ENCODE measurements at places on chromosomes 11 and 22.

DNA sequence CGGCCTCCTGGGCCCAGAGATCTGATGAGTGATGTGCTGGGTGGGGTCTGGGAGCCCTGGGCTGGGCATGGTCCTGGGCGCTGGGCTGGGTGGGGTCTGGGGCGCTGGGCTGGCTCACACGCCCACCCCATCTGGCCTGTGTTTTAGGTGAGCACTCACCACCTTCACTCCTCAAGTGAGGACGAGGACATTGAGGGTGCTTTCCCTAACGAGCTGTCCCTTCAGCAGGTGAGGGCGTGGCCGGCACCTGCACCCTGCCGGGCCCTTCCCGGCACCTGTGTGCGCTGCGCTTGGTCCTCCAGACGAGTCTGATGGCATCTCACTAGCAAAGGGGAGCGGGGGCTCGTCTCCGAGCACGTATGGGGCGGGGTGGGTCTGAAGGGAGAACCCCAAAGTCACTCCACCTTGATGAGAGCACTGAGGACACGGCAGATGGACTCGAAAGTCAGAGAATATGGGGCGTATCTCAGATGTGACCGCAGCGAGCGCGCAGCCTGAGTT lies 37.9 kb downstream of the SBF1 start:
- DNase-seq, result no peak

DNA sequence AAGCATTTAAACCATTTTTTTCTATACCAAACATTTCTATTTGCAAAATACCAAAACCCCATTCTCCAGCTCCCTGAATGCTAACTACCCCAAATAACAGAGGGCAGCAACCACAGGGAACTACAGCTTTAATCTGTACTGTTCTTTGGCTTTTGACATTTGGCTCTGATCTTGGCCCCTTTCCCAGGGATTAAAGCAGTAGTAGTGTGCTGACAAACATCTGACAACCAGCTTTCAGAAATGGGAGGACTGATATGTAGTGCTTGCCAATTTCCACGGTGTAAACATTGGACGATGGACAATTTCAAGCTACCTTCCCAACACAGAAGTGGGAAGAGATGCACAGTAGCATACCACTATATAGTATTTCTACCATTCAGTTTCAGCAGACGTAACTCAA lies 88.4 kb upstream of the TEAD1 start:
- no peak for DNase-seq

GRCh38 chr11:75946531-75947530 lies 131.8 kb downstream of the UVRAG start:
- DNase-seq, result no peak

DNA sequence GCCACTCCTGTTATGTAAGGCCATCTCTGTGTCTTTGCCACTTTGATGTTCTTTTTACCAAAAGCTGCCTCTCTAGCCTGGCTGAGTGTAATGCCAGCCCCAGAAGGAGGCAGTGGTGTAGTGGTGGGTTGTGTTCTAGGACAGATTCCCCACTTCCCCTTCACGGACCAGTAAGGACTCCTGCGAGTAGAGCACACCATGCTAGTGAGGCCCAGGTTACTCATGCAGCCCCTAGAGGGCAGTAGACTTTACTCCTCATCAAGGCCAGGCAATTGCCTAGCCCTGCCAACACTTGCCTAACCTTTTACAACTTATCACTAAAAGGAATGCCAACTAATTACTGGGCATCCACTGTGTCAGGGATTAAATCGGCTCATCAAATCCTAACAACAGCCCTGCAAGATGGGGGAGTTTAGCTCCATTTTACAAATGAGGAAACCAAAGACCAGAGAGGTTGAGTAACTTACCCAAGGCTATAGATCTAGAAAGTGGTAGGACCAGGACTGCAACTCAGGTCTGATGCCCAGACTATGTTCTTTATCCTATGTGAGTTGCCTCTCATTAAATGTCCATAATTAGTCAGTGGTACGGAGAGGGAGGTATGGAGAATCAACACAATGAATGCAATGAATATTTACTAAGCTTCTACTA lies 75.3 kb downstream of the APIP start:
- DNase-seq, result no peak

DNA sequence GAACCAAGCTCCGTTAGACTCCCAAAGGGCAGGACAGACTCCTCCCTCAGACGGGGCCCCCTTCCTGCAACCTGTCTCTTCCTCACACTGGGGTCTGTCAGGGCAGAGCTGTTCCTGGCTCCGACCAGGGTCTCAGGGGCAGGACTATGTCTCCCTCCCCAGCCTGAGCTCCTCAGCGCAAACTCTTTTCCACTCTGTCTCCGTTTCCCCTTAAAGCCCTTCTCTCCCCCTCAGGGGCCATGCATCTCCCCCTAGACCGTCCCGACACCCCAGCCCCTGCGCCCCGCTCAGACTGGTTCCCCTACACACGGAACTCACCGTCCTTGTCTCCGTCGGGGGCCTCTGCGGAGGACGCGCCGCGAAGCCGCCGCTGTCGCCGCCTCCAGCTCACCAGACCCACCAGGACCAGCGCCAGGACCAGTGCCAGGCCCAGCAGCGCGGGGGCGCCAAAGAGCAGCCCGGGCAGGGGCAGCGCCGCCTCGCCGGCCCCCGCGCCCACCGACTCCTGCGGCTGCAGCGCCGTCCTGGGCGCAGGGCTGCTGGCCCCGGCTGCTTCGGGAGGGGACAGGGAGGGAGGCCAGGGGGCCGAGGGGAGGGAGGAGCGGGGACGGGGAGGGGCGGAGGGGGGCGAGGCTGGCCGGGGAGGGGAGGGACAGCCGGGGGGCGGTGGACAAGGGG lies 684 bp downstream of the TNFRSF13C start:
- DNase-seq, result peak; percentile 52

DNA sequence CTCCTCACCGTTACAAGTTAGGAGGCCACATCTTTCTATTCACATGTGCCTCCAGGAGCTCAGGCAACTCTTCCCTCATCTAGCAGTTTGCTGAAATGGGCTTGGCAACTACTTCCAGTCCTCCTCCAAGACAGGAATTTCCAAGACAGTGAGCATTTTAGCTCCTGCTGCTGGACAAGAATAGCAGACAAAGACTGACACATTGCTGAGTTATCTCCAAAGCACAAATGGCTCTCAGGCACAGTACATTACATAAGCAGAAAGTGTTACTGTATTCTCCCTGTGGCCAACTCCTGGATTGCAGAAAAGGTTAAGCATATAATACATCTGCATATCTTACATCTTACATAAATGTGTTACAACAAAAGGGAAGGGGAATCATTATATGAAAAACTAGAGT lies 83.2 kb upstream of the POU2AF2 start:
- DNase-seq, result no peak

DNA sequence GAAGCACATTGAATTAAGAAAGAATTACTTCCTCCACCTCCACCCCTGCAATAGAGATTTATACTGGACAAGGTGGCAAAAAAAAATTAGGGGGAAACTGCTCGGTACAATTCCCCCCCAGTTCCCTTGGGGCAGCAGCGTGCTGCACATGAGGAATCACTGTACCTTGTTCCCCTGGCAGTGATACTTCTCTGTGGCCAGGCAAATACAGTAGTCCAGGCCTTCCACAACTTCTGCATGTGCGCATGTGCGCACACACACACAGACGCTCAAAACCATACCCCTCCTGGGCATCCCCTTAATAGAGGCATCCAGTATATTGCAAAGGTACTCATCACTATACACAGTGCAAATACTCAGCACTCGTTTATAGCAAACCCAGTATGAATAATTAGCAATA lies 68.9 kb downstream of the ARFGAP2 start:
- no peak for DNase-seq

- DNase-seq, result no peak
Observed at GRCh38 chr11:19032990-19033389, 27.5 kb downstream of the MRGPRX2 start.

- no peak for DNase-seq
Observed at GRCh38 chr11:67538306-67538705, 15.1 kb upstream of the CABP2 start.

GRCh38 chr11:17351172-17351509 lies 459 bp upstream of the NCR3LG1 start:
- DNase-seq, result no peak

DNA sequence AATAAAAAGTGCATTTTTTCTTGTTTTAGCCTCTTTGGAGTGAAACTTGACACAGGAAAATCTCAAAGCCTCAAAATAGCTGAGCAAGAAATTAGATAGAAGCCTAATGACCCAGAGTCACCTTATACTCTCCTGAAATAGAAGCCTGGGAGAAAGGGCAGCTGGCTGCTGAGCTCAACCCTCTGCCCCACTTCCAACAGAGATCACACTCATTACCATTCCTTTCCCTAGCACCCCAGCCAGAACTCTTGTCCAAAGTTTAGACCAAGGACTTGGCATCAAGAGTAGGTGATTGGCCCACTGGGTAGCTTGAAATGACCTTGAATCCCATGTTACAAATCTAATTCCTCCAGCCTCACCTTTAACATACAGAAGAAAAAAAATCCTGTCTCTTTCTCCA lies 62.7 kb upstream of the AMOTL1 start:
- no peak for DNase-seq

GRCh38 chr11:94948070-94948617 lies 25.2 kb downstream of the CWC15 start:
- DNase-seq, result no peak

GRCh38 chr11:125177543-125177942 lies 13.0 kb downstream of the PKNOX2 start:
- DNase-seq, result no peak

DNA sequence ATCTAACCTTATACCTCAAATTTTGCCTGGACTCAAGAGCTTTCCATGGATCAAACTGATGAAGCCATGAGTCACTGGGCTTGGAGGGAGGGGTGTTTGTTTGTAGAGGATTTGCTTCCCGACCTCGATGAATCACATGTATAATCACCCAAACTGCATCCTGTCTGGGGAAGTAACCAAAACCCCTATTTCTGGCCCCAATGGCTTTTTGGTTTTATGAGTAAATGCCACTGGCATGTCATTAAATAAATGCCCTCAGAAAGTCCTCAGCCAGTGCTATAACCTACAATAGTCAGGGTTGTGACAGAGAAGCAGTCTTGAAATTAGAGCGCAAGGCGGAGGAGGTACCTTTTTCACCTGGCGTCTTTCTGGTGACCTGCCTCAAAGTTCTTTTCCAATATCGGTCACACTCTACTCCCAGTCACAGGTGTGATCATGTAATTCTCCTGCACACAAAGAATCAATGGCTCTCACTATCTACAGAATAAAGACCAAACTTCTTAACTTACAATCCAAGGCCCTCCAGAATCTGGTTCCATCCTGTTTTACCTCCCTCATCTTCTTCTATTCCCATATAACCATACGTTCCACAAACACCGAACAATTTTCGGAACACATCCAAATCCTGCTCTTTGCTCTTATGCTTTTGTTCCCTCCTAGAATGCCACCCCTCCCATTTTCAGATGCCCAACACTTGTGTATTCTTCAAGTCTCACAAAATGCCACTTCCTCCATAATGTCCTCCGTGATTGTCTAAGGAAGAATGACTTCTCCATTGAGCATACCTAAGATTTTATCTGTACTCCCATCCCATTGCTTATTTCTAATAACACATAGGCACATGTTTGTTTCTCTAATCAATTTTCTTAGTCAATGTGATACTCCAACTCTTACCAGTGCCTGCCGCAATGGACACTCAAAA lies 81.3 kb upstream of the BLID start:
- no peak for DNase-seq

- no peak for DNase-seq
Observed at GRCh38 chr22:37499027-37499707, 13.0 kb upstream of the MFNG start.

DNA sequence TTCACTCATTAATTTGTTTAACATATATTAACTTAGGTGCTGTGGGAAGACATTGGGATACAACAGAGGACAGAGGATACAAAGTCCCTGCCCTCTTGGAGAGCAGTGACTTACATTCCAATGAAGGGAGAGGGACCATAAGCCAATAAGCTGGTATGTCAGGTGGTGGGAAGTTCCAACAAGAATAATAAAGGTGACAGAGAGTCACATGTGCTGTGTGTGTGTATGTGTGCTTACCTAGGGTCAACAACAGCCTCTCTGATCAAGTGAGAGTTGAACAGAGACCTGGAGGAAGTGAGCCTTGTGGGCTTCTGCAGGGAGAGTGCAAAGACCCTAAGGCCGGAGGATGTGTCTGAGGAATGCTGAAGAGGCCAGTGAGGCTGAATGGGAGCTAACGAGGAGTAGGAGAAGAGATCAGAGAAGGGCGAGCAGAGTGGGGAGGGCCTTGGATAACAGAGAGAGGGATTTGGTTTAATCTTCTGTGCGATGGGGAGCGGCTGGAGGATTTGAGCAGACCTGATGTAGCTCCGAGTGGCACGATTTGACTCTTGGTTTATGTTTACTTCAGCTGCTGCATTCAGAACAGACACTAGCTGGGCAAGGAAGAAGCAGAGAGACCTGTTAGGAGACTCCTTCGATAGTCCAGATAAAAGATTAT lies 35.3 kb downstream of the MAP6 start:
- no peak for DNase-seq

DNA sequence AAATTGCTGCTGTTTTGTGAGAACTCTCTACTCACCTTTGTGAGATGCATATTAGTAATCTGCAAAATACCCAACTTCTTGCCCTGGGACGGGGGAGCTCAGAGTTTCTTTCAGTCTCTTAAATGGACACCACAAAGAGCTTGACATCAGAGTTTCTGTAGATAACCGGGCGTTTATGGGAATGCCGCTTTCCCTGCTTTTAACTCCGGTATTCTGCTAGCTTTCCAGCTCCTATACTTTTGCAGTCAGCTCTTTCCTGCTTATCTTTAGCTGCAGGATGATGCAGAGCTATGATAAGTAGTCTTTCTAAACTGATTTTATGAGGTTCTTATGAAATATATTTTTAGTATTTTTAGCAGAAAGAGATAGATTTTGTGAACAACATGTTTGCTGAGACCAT lies 154.6 kb upstream of the SORL1-AS1 start:
- DNase-seq, result no peak

- DNase-seq, result no peak
Observed at GRCh38 chr11:28209906-28210305, 101.7 kb downstream of the METTL15 start.

DNA sequence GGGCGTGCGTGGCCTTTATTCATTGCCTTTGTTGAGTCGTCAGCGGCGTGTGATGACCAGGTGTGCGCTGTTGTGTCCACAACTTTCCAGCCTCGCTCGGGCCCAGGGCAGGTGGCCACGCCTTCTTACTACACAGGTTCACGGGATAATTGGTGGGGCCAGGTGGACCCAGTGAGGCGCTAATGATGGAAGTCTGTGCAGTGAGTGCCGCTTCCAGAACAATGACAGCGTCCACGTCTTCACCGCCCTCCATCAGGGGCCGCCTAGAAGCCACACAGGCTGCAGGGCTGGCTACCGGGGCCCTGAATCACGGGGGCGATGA lies 1197.3 kb downstream of the BRD1 start:
- no peak for DNase-seq

DNA sequence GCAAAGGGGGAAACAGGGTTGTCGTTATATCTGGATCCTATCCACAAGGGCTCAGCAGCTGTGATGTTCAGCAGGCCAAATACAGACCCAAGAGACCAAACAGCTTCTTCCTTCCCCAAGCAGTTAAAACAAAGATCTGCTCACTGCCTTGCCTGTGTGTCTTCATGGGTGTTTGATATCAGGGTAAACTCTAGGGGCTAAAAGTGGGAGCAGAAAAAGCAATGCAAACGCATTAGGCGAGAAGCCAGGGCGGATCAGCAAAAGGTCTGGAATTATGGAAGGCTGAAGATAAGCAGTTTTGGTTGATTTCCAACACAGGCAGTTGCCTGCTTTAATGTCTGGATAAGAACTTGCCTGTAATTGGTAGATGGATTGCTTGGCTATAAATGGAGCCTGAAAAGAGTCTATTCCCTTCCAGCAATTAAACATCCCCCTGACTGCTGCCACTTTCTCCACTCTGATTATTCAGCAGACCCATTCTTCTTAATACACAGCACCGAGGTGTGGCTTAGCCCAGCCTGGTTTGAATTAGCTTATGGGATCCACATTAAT lies 126.3 kb downstream of the COMMD9 start:
- DNase-seq, result no peak

GRCh38 chr11:10450462-10451425 lies 4.3 kb upstream of the AMPD3 start:
- DNase-seq, result peak; percentile 51
